ENCODE measurements at places on chromosomes 5 and 9. TPM values are rescaled to one million over a fixed set of nuclear protein-coding genes. Genes with fewer than 3 reads are reported as not detected.

GRCh38 chr5:17666726-17667235, 32.5 kb downstream of the TAF11L14 start:
- no peak for DNase-seq

DNA sequence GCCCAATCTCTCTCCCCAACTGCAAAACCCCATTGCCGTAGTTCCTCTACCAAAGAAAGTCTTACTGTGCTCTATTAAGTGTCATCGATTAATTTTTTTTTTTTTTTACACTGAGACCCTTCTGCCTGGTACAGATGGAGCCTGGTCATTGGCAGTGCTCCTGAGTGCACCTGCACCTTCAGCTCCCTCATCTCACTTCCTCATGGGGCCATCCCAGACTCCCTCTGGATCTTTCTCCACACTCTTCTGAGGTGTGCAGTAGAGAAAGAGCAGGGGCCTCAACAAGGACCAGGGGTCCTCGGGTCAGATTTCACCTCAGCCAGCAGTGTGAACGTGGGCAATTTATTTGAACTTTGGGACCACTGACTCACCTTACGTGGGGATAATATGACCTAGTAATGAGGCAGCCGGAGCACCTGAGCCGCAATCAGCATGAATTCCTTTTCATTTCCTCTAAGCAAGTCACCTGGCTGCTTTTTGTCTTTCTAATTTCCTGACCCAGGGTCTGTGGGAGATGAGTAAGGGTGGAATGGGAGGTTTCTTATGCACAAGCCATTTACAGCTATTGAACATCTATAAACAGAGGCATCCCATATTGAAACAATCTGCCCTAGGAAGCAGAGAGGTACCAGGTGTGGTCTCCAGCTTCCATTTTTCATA, 22.3 kb upstream of the GABRP start:
- no peak for DNase-seq

DNA sequence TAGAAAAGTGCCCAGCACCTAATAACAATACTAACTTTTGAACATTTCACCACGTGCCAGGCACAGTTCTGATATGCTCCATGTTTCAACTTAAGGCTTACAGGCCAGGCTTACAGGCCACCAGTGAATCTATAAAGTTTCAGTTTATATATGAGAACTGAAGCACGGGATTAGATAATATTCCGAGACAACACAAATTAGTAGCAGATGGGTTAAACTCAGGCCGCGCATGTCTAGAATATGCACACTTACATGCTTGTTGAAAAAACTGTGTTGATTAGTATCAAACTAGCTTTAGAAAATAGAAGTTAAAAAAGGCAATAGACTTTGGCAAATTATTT, 587.9 kb downstream of the MTRR start:
- peak; percentile 70 for DNase-seq

GRCh38 chr9:4238522-4238921, 61.3 kb downstream of the GLIS3 start:
- peak; percentile 87 for DNase-seq

DNA sequence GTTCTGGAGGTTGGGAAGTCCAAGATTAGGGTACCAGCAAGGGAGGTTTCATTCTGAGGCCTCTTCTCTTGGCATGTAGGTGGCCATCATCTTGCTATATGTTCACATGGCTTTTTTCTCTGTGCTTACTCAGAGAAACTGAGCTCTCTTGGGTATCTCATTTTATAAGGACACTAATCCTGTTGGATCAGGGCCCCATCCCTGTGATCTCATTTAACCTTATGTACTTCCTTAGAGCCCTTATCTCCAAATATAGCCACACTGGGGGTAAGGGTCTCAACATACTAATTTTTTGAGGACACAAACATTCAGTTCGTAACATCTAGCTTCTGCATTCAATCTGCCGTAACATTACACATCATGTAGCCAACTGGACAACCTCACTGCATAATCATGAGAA, 6.6 kb downstream of the DHX29 start:
- DNase-seq = no peak

GRCh38 chr5:54081415-54081814, 229.0 kb downstream of the ARL15 start:
- DNase-seq = no peak

DNA sequence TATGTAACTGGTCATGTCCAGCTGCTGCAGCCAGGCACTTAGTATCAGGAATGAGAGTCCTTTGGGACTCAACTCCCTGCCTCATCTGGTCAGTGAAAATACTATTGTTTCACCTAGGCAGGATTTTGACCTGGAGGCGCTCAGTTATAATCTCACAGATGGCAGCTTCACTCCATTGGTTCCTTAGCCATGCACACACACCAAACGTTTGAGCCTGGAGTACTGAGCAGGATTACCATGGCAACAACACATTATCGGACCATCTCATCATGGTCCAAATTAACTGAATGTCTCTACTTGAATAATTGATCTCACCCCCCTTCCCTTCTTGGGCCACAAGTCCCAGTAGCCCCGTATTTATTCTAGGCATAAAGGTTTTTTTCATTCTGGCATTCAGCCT, 15.0 kb upstream of the SREK1 start:
- no peak for DNase-seq

GRCh38 chr9:109047259-109047658, 34.0 kb upstream of the CTNNAL1 start:
- DNase-seq = no peak

GRCh38 chr5:148853868-148854267, 27.5 kb downstream of the ADRB2 start:
- DNase-seq = no peak

- DNase-seq = peak; percentile 27
Measured at GRCh38 chr5:122118356-122118948, 10.9 kb upstream of the ZNF474 start.

DEPDC1B gene
- total RNA-seq = 8.5 TPM

POU5F2 gene
- total RNA-seq = 0.76 TPM

TRIP13 gene
- 19.5 TPM for total RNA-seq

PCDHB16 gene
- 5.1 TPM for total RNA-seq

DAP gene
- total RNA-seq = 52.9 TPM
